ENCODE measurements at places on chromosomes 4 and X.
A peak's percentile ranks its signal among the peaks of the same experiment; 100 is the strongest.

DNA sequence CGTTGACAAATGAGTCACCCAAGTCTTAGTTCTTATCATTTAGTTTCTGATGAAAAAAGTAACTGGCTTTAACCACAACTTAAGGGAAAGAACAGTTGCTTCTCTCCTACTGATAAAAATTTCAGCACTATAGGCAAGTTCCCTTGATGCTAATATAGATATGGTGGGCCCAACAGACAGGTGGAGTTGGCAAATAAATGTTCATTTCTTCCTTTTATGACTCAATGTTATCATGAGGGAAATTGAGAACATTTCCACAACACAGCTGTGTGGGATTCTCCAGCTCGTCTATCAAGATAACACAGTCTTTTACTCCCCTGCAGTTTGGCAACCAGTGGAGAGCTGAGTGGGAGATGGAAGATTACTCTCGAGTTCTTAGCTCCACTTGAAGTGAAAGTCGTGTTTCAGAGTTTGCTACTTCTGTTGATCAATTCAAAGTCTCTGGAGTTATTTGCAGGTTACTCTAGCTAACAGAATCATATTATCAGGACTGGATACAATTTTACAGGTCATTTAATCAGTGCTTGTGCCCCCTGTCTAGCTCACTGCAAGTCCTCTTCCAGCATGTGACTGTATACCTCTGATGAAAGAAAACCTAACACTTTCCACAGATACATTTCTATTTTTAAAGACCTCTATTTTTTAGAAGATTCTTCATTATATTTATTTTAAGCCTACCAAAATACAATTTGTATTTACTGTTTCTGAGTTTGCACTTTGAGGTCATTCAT lies 270.6 kb upstream of the GK2 start:
- DNase-seq = no peak

- DNase-seq = peak; percentile 52
Observed at GRCh38 chrX:155056877-155057792, 13.8 kb downstream of the CMC4 start.

GRCh38 chr4:173046818-173047217 lies 121.8 kb upstream of the GALNT7 start:
- no peak for DNase-seq

- no peak for DNase-seq
Observed at GRCh38 chr4:121390335-121390734, 9.5 kb upstream of the QRFPR start.

GRCh38 chr4:177975315-177975987 lies 533.2 kb upstream of the AGA start:
- no peak for DNase-seq

GRCh38 chr4:184432127-184432922 lies 42.0 kb downstream of the IRF2 start:
- no peak for DNase-seq

DNA sequence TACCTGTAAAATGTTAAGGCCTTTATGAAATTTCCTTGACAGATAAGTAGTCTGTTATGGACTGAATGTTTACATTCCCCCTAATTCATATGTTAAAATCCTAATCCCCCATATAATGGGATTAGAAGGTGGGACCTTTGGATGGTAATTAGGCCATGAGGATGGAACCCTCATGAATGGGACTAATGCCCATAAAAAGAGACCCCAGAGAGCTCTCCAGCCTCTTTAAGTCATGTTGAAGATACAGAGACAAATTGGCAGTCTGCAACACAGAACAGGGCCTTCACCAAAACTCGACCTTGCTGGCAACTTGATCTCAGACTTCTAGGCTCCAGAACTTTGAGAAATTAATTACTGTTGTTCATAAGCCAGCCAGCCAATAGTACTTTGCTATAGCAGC lies 1344.5 kb upstream of the PCDH7 start:
- DNase-seq = no peak

DNA sequence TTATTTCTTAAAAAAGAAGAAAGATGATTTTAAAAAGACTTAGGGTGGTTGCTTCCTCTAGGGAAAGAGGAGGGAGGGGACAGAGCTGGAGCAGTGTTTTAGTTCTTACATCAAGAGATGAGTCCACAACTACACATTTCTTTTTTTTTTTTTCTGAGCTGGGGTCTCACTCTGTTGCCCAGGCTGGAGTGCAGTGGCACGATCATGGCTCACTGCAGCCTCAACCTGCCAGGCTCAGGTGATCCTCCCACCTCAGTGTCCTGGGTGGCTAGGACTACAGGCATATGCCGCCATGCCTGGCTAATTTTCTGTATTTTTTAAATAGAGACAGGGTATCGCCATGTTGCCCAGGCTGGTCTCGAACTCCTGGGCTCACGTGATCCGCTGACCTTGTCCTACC lies 17.2 kb downstream of the SH3KBP1 start:
- DNase-seq = no peak

GRCh38 chr4:67558493-67558892 lies at the start of gene STAP1:
STAP1 (plus strand) TSS chr4:67558727; CDS start chr4:67558810, 83 bp downstream.
- DNase-seq = no peak

GRCh38 chrX:46573331-46573891 lies at the start of gene CHST7:
CHST7 (plus strand) TSS chrX:46573765; CDS start chrX:46573932, 167 bp downstream.
- DNase-seq = no peak

- no peak for DNase-seq
Observed at GRCh38 chrX:153640736-153641575, 6.0 kb upstream of the DUSP9 start.

DNA sequence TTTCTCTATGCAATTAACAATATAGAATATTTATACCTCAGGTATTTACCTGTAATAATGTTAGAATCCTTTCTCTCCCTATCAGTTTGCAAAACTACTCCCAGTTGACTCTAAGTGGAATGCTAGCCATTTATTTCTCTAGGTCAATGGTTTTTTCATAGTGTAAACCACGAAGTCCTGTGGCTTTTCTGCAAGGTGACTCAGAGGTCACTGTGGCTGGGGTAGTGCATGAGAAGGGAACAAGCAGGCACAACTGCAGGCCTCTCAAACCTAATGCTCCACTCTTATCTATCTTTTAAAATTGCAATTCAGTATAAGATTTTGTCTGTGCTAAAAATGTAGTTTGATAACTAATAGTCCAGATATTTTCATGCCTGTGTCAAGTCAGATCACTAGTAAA lies 159.4 kb downstream of the ANTXR2 start:
- no peak for DNase-seq

Measured in right renal pelvis (tissue), 4 donors.